ENCODE measurements at places on chromosomes 3 and 15. TPM values are rescaled to one million over a fixed set of nuclear protein-coding genes. Genes with fewer than 3 reads are reported as not detected.

- no peak for ATAC-seq
Observed at GRCh38 chr3:117600112-117600511, 890.5 kb downstream of the TUSC7 start.

- ATAC-seq, result no peak
Observed at GRCh38 chr15:55237219-55238130, 40.7 kb upstream of the RSL24D1 start.

DNA sequence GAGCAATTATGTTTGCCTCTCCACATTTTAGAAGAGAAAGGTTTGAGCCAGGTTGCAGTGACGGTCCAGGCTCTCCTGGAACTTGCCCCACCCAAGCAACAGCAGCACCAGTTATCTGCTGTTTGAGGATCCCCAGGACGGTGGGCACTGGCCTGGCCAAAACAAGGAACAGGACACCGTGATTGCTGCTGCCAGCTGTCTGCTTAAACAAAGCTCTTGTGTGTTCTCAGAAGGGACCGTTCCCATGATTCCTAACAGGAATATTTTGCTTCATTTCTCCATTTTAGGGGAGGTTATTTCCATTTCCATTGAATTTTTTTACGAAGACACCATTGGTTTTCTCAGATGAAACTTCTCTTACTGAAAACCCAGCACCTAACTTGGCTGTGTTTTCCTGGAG lies 66.4 kb upstream of the RPL35A start:
- ATAC-seq, result no peak

- ATAC-seq, result no peak
Observed at GRCh38 chr3:114253505-114253904, 16.1 kb upstream of the ZNF80 start.

DNA sequence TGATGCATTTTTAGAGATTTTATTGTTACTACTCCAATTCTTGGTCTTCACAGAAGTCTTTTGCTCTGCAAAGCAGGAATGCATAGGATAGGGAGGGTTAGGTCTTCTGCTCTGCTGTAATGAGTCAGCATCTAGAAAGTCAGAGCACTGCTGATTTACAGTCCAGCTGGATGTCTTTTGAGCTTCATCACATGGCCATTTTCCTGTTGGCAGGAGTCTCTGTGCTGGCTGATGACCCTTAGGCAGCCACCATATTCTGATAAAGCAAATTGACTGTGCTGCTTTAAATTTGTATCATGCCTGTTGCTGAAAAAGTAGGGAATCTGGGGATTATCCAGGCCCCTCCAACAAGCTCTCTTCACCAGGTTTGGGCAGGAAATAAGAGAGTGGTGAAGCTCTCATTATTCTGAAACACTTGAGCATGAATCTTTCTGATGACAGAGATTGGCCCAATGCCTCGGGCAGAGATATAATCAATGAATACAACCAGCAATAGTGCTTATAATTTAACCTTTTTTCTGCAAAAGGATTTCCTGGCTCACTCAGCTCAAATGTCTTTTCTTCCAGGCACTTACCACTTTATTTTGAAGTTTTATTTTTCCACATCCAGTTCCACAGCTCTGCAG lies 9.7 kb upstream of the CRBN start:
- no peak for ATAC-seq

GRCh38 chr15:74643665-74644204 lies 28.1 kb downstream of the CLK3 start:
- no peak for ATAC-seq

DNA sequence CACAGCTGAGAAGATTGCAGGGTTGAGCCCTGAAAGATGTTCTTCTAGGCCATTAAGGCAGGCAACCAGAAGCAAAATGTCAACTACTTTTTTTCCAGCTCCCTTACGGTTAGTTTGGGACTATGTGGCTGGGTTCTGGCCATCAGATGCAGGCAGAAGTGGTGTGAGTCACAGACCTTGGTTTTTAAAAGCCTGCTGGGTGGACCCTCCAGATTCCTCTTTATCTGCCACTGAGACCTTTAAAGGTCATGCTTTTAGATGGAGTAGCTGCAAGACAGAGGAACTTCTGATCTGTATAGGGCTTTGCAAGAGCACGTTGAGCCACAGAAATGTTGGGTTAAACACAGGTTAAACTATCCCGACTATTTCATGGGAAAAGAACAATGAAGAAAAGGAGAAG lies 102.9 kb downstream of the CHST2 start:
- ATAC-seq, result no peak

- no peak for ATAC-seq
Observed at GRCh38 chr15:81375461-81375860, 1.4 kb upstream of the TMC3 start.

DNA sequence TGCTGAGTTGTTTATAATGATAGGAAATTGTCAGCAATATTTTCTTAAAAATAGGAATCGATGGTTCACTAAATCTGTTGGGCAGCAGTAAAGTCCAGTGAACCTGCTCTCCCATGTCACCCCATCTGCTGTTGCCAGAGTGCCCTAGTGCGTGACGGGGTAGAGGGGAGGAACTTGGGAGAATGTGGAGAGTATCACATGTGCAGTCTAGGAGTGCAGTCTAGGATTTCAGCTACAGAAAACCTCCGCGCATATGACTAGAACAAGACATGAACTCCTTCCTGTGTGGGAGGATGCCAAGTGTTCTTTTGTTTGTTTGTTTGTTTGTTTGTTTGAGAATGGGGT lies 74.6 kb upstream of the ACAD9 start:
- ATAC-seq, result no peak

GRCh38 chr3:108124337-108125152 lies 33.7 kb upstream of the CD47 start:
- ATAC-seq, result peak; percentile 22

GRCh38 chr15:63277893-63278456 lies 570 bp downstream of the APH1B start:
- ATAC-seq, result no peak

GRCh38 chr3:195213639-195214315 lies 57.2 kb downstream of the XXYLT1 start:
- ATAC-seq, result no peak

DNA sequence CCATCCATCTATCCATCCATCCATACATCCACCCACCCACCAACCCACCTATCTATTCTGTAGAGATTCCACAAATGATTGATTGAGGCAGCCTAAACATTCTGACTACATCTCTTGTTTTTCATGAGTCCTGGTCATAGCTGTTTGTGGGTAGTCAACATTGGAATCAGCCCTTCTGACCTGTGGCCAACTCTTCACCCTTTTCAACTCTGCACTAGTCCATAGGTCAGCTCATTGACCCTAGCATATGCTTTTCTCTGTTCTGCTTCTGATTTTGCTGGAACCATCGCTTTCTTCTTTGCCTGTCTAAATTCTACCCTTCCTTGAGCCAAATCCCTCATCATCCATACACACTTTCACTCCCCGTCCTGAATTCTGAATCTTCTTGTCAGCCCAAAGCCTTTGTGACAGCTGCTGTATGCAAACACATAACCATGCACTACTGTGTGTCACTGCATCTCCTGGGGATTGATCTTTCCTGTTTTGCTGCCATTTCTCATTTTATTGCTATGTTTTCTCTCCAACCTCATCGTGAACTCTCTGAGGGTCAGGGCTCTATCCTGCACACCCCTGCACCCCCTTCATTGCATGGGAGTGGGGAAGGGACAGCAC lies 16.8 kb upstream of the KCTD6 start:
- ATAC-seq, result no peak

DNA sequence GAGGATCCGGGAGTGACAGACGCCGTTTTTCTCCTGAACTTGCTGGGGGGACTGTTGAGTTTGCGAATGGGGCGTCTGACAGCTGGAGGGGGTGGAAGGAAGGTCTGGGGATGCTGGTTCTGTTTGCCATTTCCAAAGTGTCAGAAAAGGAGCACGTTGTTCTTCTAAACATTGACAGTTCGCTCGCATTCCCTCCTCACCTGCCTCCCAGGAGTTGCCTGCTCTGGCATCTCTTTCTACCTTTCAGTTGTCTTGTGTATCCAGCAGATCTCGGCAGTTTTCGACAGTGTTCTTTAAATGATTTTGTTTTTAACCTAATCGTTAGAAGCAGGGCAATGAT lies 829 bp downstream of the SELENOT start:
- no peak for ATAC-seq

DNA sequence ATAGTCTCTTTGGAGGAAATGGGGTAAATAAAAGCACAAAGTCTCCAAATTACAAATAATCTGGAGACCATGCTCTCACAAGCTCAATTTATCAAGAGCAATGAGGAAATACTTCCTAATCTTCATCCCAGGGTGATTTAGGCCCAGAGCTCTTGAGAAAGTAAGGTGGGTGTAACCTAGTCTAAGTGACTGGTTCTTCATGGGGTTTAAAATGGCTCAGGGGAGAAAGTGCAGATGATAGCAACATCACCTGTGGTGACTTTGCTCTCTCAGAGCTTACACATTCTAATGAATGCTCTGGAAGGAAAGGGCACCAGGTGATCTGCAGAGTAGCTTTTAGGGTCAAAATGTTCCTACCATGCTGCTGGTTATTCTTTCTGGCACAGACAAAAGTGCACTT lies 118.4 kb upstream of the TP63 start:
- ATAC-seq, result no peak

DNA sequence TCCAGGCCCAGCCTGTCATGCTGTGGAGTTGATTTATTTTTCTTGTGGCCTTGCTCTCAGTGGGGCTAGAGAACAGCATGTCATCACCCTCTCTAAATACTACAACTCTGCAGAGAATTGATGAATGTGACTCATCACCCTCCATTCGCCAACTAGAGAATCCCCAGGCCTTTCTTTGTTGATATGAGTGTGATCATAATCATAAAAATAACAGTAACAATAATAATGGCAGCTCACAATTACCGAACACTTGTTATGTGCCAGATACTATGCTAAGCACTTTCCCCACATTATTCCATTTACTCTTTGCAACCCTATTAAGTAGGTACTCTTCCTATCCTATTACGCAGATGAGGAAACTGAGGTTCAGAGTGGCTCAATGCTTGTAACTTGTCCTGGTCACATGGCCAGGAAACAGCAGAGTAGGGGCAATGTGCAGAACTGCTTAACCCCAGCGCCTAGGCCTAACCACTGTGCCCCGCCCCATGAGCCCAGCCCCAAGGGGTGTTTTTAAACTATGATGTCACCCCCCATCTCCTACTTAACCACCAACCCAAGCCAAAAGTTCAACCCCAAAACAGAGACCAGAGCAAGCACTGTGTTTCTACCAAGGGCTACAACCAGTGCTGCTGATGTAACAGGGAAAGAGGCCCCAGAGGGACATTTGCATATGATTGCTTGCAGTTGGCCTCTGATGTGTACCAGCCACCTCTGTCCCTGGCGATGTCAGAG lies 104.5 kb downstream of the ADCY5 start:
- peak; percentile 32 for ATAC-seq

DNA sequence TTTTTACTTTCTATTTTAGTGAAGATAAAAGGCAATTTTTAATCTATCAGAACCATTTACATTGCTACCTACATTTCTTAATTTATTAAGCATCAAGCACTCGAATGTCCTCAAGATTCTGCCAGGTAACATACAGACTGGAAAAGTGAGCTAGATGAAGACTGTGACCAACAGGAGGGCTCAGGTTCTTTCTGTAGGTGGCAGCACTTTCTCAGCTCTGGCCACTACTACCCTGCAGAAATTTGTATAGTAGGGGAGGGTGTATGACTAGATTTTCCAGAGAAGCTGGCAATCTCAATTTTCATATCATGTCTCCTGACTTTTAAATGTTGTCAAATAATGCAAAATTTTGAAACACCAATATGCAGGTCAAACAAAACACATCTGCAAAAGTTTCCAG lies 165.0 kb upstream of the SUCLG2 start:
- ATAC-seq, result no peak

DNA sequence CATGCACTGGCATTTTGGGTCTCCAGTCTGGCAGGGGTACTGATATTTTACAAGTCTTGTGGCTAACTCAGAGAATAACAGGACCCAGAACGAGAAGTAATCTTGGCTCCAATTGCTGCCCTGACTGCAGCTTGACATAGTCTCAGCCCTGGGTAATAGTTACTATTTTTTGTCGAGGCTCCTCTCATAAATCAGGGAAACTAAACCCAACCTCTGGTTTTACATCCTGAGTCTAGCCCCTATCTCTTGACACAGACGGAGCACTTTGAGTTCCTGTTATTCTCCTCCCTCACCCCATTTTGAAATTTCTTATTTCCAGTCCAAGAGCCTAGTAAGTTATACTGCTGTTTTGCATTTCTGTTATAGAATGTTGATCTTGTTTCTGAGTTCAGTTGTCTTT lies 276.1 kb upstream of the GOLIM4 start:
- ATAC-seq, result no peak

DNA sequence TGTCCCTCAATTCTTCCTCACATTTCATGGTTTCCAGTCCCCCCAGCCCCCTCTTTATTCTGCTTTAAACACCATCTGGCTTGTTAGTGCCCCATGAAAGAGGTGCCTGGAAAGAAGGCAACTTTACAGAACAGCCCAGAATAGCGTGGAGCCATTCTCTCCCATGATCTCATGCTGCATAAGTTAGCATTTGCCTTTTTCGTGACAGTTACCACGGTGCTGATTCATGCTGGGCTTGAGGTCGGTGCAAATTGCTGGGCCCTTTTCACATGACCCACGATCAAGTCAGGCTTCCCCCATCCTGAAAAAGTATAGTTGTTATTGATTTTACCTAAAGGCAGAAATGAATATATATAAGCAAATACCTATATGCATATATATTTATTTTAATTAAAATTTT lies 29.6 kb downstream of the SQOR start:
- ATAC-seq, result no peak

DNA sequence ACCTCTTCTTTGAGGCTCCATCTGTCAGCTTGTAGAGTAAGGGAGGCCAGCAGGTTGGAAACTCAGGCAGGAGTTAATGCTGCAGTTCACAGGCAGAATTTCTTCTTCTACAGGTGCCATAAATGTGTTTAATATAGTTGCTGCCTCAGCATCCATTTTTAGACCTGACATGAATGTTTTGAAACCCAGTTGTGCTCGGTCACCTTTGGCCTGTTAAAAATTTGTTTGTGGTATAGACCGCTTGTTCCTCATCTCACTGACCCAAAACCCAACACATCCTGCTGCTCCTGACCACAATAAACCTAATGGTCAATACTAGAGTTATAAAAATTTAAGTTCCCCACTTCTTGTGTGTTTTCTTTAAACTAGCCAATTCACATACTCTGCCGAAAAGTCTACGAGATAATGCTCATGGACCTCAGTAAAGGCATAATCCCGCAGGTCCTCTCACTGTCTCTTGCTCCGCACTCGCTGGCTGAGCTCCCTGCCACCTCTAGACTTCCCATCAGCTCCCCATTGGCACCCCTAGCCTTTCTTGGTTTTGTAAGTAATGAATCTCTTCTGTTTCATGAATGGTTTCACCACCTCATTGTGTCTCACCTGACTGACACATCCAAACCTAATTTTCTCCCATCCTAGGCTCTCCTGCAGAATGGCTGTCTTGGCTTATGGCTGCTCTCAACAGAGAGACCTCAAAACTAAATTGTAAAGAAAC lies 138.5 kb upstream of the STRIT1 start:
- ATAC-seq, result no peak

The SLC51B gene
- total RNA-seq, result not detected

The SERINC4 gene
- not detected for total RNA-seq

The SPINK8 gene
- total RNA-seq, result not detected

The GOLGA8J gene
- total RNA-seq, result 0.40 TPM

The C3orf85 gene
- total RNA-seq, result not detected

The MST1 gene
- total RNA-seq, result 3.4 TPM

The CHRNA7 gene
- 0.13 TPM for total RNA-seq

The HACD3 gene
- 34.9 TPM for total RNA-seq

The CRABP1 gene
- not detected for total RNA-seq
